ENCODE measurements at places on chromosomes 3 and 15.

GRCh38 chr3:45332493-45332892, 55.9 kb upstream of the LARS2 start:
- no peak for DNase-seq

- DNase-seq = no peak
These were observed 326.6 kb downstream of the MAGI1 start for GRCh38 chr3:65712140-65712539.

- no peak for DNase-seq
These were observed 558.7 kb upstream of the NECTIN3 start for GRCh38 chr3:110512961-110513360.

DNA sequence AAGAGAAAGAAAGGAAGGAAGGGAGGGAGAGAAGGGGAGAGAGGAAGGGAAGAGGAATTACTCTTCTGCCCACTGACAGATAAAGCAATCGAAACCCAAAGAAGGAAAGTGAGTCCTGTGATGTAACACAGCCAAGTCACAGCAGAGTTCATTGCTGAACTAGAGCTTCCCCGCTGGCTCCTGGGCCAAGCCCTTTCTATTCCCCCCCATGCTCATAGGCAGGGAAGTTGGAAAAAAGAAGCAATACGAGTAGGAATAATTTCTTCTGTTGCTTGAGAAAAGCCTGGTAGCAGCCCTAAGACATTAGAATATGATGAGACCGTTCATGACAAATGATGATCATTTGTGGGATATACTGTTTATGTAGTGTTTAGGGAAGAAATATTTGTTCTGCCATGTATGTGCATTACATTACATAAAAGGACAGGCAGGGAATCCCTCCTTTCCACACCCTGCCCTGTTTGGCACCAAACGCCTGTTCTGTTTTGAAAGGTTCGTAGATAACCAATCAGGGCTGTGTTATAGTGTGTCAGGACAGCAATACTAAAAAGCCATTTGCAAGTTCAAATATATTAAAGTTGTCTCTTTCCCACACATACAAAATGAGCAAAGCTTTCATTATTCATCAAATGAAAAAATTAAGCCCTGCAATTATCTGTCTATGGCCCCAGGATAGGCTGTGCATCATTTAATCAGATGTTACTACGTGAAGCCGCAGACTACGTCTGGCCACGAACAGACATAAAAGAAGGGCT, 111.0 kb upstream of the TRPM1 start:
- no peak for DNase-seq

- no peak for DNase-seq
These were observed 30.8 kb downstream of the TPRG1 start for GRCh38 chr3:189202583-189202982.

GRCh38 chr15:40420793-40421192, 15.2 kb downstream of the IVD start:
- DNase-seq = peak; percentile 24

GRCh38 chr3:130609166-130609979, 92.4 kb downstream of the COL6A6 start:
- DNase-seq = no peak

DNA sequence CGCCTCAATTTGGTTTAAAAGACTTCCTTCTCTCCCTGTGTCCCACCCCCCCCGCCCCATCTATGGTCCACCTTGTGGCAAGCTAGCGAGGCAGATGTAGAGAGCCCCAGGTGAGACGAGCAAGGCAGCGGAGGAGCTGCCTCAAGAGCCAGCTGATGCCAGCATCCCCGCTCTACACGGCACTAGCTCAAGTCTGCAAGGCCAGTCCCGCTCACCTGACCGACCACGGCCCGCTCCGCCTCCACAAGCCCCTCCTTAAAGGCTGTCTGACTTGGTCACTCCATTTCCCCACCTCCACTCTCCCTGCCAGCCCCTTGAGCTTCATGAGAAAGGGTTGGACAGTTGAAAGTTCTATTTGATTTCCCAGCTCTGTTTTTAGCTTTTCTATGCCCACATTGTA, 56.2 kb upstream of the IGF1R start:
- no peak for DNase-seq

- no peak for DNase-seq
These were observed 38.0 kb downstream of the SENP2 start for GRCh38 chr3:185623939-185624665.

- no peak for DNase-seq
These were observed 149.1 kb upstream of the LRRFIP2 start for GRCh38 chr3:37323494-37323893.

DNA sequence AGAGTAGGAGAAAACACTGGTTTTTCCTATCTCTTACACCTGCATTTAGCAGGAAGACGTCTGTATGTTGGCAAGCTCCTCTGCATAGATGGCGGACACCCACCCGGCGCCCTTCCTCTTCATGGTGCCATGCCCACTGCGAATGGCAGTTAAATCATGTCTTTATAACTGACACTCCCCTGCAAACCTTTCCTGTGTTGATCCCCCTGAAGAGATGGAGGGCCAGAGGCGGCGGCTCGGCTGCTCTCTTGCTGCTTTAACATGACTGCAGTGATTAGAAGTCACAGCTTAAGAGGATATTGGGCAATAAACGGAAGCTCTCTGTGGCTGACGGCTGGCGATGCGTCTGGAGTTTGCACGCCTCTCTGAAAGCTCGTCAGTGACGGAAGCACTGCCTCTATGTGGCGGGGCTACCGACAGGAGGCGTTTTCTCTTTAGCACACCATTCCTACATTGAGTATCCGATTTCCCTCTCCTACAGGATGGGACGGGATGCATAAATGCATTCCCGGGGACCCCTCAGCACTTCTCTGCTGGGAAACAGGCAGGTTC, 25.5 kb upstream of the SNRPA1 start:
- no peak for DNase-seq

DNA sequence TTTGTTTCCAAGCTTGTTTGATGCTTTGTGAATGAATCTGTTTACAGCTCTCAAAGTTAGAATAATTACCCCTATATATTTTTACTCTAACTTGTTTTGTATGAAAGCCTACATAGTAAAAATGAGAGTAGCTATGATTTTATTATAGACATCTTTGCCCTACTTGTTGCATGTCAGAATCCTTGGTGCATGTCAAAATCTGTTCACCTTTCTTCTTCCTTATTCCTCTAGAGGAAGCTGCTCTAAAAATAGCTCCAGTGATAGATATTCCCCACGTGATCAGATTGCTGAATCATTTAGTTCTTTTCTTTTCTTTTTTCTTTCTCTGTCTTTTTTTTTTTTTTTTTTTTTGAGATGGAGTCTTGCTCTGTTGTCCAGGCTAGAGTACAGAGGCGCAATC, 39.8 kb downstream of the LRRC49 start:
- DNase-seq = no peak

GRCh38 chr3:46629551-46630517, 17.5 kb downstream of the FAM240A start:
- peak; percentile 84 for DNase-seq

DNA sequence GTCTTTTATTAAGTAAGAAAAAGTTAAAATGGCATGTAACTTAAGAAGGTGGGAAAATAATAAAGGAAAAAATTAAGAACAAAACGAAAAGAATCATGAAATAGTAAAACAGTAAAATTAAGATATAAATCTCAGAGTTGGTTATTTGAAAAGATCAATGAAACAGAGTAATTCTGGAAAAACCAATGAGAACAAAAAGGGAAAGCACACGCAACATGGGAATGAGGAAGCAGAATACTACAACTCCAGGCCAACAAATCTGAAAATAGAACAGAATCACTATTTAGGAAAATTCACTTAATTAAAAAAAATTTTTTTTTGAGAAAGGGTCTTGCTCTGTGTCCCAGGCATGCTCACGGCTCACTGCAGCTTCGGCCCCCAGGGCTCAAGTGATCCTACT, 30.7 kb downstream of the WHAMM start:
- DNase-seq = no peak

- DNase-seq = peak; percentile 72
These were observed 22.0 kb downstream of the COL6A6 start for GRCh38 chr3:130539005-130539404.

GRCh38 chr3:52182196-52182595, 15.8 kb upstream of the ALAS1 start:
- DNase-seq = no peak

- no peak for DNase-seq
These were observed 8.8 kb downstream of the OIP5 start for GRCh38 chr15:41323611-41324010.

DNA sequence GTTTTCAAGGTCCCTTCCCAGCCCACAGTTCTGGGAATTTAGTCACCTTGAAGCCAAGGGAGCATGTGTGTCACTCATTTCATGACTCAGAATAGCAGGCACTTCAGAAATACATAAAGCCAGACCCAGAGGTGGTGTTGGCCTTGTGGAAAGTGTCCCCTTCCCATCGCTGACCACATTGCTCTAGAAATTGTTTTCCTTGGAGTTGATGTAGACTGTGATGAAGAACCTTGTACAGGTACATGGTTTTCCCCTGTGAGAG, 158.8 kb downstream of the SLCO3A1 start:
- peak; percentile 13 for DNase-seq

- no peak for DNase-seq
These were observed 42.7 kb downstream of the ITGA11 start for GRCh38 chr15:68389041-68389930.

GRCh38 chr15:27601239-27601960, 497.7 kb downstream of the OCA2 start:
- peak; percentile 81 for DNase-seq

DNA sequence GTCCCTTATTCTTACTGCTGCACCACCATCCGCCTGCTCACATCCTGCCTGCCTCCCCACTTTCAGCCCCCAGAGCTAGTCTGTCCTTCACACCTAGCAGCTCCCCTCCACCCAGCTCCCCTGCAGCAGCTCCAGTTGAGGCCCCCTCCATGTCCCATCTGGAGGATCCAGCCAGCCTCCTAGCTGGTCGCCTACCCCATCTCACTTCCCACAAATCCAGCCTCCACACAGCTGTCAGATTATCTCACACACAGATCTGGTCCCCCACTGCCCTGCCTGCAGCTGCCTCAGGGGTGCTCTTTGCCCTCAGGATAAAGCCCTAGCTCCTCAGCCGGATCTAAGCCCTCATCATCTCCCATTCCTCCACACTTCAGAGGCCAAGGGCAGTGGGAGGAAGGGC, 8.8 kb upstream of the SEMA7A start:
- no peak for DNase-seq

DNA sequence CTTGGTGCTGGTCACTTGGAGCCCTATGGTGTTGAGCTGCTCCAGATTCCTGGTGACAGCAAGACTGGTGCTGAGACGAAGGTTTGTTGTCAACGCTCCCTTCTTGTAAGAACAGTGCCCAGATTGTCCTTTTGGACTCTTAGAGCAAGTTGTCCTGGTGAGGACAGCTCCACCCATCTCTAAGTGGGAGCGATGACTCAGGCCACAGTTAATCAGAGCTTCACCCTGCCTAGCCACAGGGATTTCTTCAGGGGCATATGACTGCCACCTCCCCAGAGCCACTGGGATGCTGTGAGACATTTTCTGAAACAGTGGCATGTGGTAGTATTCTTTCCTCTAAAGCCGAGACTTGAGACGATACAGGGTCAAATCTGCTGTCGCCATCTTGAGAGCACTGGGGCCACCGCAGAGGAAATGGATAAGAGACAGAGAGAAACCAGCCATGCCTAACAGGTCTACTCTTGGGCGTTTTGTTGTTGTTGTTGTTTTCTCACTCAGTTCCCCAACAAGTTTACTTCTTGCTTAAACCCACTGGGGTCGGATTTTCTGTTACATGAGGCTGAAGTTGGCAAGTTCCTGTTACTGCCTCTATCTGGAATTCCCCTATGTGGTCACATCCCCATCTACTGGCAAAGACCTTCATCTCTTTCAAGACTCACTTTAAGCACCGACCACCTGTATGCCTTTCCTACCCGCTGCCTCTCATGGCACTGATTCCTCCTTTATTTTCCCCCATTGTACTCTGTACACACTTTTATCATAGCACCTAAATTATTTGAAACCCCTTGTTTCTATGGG, 16.0 kb upstream of the PCOLCE2 start:
- DNase-seq = peak; percentile 35

- DNase-seq = no peak
These were observed 914.5 kb upstream of the EPHA6 start for GRCh38 chr3:95899911-95900310.

- DNase-seq = no peak
These were observed 324.0 kb downstream of the ZBTB20 start for GRCh38 chr3:114823061-114823460.

GRCh38 chr3:45199837-45200648, 26.0 kb downstream of the TMEM158 start:
- DNase-seq = no peak

DNA sequence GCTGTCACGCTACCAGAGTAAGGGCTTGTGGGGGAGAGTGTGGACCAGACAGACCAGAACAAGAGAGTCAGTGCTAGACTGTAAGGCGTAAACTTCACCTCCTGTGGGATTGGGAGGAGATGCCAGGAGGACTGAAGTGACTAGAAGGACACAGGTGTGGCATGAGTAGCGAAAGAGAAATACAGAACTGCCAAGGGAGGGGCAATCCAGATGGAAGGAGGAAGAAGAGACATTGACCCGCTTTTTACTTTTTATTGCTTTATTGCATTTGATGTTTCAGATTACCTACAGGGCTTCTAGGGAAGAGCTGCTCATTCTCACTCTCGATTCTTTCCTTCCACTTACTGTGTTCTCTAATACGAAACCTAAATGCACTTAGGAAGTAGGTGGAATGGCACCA, 2.1 kb downstream of the POGLUT1 start:
- DNase-seq = no peak

DNA sequence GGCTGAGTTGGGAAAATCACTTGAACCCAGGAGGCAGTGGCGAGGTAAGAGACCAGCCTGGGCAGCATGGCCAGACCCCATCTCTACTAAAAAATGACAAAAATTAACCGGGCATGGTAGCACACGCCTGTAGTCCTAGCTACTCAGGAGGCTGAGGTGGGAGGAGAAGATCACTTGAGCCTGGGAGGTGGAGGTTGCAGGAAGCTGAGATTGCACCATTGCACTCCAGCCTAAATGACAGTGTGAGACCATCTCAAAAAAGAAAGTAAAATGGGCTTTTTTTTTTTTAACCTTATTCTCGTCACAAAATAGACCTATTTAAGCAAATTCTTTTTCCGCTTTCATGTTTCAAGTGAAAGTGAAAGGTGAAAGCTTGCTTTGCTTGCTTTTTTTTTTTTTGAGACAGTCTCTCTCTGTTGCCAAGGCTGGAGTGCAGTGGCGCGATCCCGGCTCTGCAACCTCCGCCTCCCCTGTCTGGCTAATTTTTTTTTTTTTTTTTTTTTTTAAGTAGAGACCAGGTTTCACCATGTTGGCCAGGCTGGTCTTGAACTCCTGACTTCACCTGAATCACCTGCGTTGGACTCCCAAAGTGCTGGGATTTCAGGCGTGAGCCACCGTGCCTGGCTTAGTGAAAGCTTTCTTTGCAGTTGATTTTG, 3.6 kb downstream of the PDIA3 start:
- DNase-seq = no peak

DNA sequence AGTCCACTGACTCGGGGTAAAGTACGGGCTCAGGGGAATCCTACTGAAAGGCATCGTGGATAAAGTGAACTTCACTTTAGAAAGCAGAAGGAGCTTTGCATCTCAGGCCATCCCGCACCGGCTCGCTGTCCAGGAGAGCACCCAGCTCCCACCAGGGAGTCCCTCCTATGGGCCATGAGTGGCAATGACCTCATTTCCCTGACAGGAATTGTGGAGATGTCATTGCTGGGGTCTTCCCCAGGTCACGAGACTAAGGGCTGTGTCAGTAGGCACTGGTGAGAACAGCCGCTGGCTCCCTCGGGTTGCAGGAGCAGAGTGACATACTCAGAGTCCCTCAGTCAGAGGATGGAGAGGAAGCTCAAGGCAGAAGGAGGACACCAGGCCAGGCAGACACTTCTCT, 97.3 kb downstream of the XXYLT1 start:
- no peak for DNase-seq

- DNase-seq = no peak
These were observed 31.4 kb downstream of the SETMAR start for GRCh38 chr3:4334548-4334947.

- DNase-seq = peak; percentile 26
These were observed 107.2 kb downstream of the CHST2 start for GRCh38 chr3:143226678-143227291.

All from DMS53 (cell line).